ENCODE measurements at places on chromosomes 5 and 9.

DNA sequence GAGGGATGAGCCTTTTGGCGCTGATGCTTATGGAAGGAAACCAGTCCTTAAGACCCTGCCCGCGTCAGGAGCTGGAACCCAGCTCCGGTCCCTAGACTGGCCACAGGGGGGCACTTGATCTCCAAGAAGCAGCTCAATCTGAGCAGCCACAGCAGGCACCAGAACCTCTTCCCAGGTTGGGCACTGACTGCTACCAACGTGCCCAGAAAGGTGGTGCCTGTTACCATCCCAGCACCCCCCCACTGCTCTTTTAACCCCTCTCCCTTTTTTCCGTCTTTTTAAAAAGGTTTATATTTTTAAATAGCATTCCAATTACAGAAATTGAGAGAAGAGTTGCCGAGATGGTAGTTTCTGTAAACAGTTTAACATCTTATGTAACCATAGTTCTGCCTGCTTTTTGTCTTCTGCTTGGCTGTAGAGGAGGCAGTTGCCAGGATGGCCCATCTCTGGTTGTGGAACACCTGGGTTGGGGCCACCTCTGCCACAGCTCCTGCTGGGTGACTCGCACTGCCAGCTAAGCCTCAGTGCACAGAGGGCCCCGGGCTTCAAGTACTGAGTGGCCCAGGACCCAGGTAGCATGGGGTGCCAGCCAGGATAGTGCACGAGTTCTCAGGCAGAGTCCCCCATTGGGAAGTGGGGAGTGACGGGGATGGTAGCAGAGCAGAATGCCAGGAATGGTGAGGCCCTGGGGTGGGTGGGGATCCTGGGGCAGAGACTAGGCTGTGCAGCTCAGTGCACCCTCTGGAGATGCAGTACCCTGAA is 62.8 kb downstream of the PFDN1 start:
- peak; percentile 94 for DNase-seq

GRCh38 chr5:74943905-74944304 is 77.7 kb upstream of the FAM169A start:
- DNase-seq: no peak

GRCh38 chr5:65121880-65122436 is 353.2 kb downstream of the CWC27 start:
- no peak for DNase-seq

GRCh38 chr5:141839015-141839513 is 39.1 kb downstream of the PCDH1 start:
- no peak for DNase-seq

- no peak for DNase-seq
Observed at GRCh38 chr9:2043881-2044462, 28.8 kb downstream of the SMARCA2 start.

- DNase-seq: no peak
Observed at GRCh38 chr5:139012176-139012575, 137.0 kb upstream of the LRRTM2 start.

- no peak for DNase-seq
Observed at GRCh38 chr5:1952444-1953099, 69.8 kb upstream of the IRX4 start.

- DNase-seq: peak; percentile 60
Observed at GRCh38 chr5:135024956-135025729, 8.9 kb downstream of the PITX1 start.

GRCh38 chr9:104743376-104743985 is 4.0 kb upstream of the NIPSNAP3A start:
- no peak for DNase-seq

- DNase-seq: no peak
Observed at GRCh38 chr5:155897761-155898160, 429.2 kb upstream of the SGCD start.

GRCh38 chr9:114433086-114433485 is 45.3 kb upstream of the AKNA start:
- no peak for DNase-seq

- DNase-seq: no peak
Observed at GRCh38 chr9:19995619-19996018, 206.8 kb upstream of the SLC24A2 start.

- no peak for DNase-seq
Observed at GRCh38 chr9:100222674-100223073, 123.6 kb downstream of the INVS start.

DNA sequence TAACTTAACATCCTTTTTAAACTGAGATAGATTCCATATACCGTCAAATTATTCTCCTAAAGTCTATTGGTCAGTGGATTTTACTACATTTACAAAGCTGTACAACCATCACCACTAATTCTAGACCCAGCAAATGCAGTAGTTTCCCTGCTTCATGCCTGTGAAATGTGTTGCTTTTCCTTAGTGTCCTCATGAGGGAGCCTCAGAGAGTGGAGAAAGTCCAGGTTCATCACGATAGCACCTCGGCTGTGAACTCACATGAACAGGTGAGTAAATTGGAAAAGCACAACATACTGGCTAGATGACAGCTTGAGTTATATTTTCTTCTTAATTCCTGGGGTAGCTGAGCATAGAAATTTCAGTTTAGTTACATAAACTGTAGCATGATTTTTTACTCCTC is 653.7 kb downstream of the MTRR start:
- DNase-seq: no peak

DNA sequence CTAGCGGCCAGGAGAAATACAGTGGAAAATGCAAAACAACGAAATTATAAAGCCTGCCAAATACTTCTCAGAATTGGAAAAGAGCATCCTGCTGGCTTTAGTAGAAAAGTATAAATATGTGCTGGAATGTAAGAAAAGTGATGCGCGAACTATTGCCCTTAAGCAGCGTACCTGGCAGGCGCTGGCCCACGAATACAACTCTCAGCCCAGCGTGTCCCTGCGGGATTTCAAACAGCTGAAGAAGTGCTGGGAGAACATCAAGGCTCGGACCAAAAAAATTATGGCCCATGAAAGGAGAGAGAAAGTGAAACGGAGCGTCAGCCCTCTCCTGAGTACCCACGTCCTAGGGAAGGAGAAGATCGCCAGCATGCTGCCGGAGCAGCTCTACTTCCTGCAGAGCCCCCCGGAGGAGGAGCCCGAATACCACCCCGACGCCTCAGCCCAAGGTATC is 15.0 kb downstream of the MSANTD3 start:
- DNase-seq: no peak

DNA sequence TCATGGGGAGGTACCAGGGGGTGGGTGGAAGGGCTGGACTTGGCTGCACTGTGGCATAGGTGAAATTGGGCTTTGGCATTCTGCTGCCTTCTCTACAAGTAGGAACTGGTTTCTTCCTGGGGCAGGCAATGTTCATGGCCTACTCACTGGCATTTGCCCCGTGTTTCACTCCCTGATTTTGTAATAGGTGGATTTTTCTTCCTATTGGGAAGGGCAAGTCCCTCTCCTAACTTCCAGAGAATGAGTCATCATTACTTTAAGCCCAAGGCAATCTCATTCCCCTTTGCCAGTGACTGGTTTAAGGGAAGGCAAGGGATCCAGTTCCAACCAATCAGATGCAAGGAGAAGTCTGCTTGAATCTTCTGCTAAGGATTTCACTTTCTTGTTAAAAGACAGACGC is 67.9 kb upstream of the ANKRD55 start:
- DNase-seq: no peak

DNA sequence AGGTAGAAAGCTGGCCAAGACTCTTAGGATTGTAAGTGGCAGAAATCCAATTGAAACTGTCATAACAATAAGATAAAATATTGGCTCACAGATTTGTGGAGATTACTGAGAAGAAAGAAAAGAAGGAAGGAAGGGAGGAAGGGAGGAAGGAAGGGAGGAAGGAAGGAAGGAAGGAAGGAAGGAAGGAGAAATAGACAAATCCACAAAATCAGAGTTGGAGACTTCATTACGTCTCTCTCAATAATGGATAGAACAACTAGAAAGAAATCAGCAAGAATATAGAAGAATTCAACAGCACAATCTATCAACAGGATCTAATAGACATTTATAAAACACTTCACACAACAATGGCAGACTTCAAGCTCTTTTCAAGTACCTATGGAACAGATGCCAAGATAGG is 17.9 kb upstream of the PAM start:
- DNase-seq: no peak
